CD8-positive, alpha-beta T cell (primary cell): ENCODE measurements at places on chromosomes 1 and 21. TPM values are rescaled to one million over a fixed set of nuclear protein-coding genes. Genes with fewer than 3 reads are reported as not detected.

Gene PITHD1
- total RNA-seq: 112 TPM

Gene LCE3C
- total RNA-seq: not detected

Gene SEMA4A
- 2.9 TPM for total RNA-seq

Gene FAM177B
- total RNA-seq: not detected
